ENCODE measurements at places on chromosomes 6 and 20.

DNA sequence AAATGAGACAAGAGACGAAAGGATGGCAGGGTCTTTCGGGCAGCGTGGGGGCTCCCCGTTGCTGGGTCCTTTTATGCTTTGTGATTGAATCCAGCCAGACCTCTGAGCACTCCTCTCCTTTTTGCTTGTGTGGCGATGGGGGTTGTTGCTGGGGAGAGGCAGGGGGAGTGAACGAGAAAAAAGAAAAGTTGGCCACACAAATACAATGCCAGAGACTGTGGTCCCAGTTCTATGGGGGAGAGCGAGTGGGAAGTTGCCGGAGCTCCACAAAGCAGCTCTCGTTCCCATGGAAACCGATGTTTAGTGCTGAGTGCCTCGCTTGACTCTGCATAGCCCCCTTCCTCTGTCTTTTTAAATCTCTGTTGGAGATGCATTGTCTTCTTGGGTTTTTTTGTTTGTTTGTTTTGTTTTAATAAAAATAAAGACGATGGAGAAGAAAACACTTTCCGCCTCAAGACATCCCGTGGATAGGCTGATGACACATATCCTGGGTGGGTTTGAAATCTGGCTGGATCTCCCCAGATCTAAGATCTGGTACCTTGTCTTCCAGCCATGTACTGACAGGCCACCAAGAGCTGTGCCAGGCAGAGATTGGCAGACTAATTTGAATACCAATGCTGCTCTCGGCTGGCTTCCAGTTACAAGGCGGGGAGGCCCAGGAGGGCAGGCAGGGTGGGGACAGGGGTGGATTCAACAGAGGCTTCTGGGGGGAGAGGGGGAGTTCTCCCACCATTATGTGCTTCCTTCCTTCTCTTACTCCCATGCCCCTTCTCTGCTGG lies 529.3 kb downstream of the QKI start:
- DNase-seq, result no peak

DNA sequence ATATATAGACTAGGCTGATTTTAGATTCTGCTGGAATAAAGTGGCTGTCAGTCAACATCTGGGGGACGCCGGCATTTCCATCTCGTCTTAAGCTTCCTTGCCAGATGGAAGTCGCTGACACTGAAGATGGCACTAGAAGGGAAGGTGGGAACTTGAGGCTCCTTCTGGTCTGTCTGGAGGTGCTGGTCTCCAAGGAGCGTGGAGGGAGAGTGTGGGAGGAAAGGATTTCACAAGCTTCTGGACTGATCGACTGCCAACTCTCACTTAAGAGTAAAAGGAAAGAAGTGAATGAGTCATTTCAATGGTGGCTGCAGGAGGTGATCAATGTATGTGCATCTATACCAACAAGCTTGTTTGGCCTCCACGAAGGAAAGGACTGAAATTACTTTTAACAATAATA lies 40.4 kb downstream of the DUSP22 start:
- DNase-seq, result no peak

GRCh38 chr20:41055679-41056078 lies 27.1 kb downstream of the TOP1 start:
- no peak for DNase-seq

- no peak for DNase-seq
Measured at GRCh38 chr6:13461805-13462204, 25.6 kb downstream of the GFOD1 start.

- DNase-seq, result no peak
Measured at GRCh38 chr6:7131390-7131789, 23.6 kb downstream of the RREB1 start.

- DNase-seq, result no peak
Measured at GRCh38 chr6:23692184-23692583, 433.8 kb upstream of the NRSN1 start.

DNA sequence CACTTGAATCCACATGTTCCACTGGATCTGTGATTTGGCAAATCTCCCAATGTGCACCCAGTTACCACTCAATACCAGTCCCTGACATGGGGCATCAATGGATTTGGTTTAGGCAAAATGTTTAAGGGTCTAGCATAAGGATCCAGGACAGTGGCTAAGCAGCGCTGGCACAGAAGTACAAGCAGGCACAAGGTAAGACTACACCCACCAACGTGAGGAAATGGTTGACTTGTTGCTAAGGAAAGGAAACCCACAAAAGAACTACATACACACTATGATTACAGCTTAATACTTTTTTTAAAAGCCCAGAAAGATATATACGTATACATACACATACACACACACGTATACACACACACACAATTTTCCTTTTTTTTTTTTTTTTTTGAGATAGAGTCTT lies 79.0 kb downstream of the DNAAF9 start:
- no peak for DNase-seq

DNA sequence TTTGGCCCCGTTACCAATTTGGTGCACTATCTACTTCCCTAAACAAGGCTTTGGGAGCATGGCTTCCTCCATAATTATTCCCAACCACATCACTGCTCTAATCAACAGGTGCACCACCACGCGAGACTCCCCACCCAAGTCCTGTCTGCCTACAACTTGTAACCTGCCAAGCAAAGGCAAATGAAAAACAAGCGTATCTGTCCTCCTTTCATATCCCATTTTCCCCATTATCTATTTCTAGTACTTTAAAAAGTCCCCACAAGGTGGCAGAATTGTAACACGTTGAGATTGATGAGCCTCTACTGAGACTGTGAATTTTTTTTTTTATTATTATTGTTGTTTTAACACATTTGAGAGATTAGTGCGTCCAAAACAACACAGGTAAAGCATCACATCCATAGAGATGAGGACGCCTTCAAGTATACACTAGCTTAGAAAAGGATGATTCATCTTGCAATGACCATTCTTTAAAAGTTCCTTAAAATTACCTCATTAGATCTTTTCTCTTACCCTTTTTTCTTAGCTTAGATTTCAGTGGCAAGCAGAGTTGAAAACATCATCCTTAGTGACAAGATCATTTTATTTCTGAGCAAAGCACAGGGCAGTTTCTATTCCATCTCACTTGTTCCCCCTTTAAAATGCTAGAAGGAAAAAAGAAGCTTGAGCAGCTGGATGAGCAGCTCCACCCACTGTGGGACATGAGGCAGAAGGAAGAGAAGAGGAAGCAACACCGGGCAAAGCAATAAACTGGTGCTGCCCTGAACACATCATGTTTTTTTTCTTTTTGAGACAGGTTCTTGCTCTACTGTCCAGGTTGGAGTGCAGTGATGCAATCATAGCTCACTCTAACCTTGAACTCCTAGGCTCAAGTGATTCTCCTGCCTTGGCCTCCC lies 210.8 kb downstream of the ARHGAP18 start:
- no peak for DNase-seq

DNA sequence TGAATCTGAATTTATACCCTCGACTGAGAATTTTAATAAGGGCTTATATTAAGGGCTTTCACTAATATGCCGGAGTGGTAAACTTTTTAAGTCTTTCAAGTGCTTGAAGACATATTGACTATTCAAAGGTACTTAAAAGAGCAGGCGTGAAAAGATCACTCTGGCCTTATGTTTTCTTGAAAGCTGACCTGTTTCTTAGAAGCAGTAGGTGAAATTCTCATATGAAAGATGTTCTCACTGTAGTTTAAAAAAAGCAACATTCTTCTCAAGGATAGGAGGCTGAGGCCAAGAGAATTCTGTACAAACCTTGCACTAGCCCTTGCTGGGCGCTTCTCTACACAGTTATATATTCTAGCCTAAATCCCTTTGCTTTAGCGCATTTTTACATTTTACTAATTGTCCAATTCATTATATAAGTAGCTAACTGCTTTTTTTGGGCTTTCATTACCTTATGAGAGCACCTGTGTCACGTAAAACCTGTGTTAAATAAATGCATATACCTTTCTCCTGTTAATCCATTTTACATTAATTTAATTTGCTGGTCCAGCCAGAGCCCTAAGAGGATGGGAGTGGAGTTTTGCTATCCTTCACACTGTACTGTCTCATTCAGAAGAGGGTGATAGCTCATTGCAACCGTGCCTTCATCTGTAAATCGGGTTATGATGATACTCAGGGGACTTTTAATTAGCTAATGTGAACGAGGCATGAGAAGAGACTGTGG lies 59.6 kb upstream of the HFE start:
- no peak for DNase-seq

DNA sequence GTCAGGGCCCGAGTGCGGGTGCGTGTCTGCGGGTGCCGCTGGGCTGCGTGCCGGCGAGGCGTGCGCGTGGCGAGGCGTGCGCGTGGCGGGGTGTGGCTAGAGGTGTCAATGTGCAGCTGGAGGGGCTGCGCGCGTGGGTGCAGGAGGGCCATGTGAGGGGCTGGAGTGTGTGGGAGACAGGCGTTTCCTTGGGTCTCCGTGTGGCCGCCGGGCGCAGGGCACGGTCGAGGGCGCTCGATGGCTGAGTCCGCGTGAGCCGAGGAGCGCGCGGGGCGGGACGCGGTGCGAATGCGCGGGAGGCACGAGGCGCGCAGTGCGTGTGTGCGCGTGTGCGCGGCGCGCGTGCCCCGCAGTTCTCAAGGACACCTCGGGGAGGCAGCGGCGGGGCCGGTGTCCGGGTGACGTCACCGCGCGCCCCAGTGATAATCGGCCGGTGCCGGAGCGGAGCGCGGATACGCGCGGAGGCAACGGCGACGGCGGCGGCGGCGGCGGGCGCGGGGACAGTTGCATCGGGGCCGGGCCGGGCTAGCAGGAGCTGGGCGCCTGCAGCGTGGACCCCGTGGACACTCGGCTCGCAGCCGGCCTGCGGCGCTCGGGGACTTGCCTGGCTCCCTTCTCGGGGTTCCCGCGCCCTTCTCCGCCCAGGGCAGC lies 38.7 kb downstream of the YTHDF1 start:
- DNase-seq, result no peak

DNA sequence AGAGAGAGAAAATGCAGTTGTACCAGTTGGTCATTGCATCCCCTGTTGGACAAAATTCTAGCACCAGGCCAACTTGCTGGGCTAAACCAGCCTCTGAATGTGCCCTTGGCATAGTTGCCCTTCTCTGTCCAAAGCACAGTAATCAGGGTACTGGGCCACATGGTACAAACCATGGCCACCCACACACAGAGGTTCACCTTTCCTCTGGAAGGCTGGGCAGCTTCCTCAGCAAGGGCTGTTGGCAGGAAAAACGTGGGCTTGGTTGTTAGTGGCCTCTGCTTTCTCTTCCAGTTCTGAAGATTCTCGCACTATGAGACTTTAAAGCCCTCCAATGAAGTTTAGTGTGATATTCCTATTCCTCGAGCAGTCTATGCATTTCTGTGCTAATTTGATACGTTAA lies 706 bp downstream of the DDO start:
- DNase-seq, result no peak

DNA sequence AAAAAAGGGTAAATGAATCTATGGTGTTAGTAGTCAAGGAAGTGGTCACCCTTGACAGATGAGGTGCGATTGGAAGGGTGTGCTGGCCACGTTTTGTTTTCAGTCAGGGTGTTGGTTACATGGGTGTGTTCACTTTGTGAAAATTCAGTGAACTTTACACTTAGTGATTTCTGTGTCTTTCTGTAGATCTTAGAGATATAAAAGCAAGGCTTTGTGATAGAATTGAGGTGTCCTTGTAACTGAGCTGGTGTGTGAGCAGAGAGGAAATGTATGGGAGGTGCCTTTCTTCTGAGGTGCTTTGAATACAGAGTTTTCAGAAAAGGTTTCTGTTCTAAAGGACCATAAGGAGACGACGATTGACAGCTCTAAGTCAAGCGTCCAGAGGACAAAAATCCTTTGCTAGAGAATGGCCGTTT lies 90.5 kb downstream of the SAMD3 start:
- DNase-seq, result no peak

DNA sequence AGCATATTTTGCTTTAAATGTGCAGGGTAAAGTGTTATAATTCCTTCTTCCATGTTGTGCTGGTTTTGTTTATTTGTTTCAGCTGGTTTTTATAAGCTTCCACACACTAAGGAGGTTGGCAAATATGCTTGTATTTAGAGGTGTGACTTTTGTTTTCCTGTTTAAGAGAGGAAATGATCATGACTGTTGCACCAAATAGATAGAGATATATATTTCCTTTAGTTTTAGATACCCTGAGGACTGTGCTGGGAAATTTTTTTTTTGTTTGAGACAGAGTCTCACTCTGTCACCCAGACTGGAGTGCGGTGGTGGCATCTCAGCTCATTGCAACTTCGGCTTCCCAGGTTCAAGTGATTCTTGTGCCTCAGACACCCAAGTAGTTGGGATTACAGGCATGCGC lies 5.8 kb downstream of the TBPL1 start:
- DNase-seq, result no peak

- no peak for DNase-seq
Measured at GRCh38 chr6:167157863-167158262, at the start of gene GPR31. GPR31 (minus strand) TSS chr6:167157980; CDS start chr6:167157831, 149 bp downstream.

DNA sequence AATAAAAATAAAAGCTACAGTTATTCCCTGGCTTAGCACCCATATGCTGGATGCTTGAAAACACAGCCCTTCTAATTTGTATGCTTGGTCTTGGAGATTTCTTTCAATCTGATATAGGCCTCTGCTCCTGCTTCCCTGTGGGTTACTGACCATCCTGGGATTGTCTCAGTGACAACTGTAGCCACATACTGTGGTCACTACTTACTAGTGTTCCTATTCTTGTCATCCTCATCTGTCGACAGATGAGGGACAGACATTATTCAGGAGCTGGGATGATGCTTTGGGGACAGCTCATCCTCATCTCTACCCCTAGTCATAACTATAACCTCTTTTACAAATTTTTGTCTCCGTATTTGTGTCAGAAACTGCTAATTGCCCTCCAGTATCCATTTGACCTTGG lies 388.9 kb upstream of the MAP3K7 start:
- DNase-seq, result no peak

DNA sequence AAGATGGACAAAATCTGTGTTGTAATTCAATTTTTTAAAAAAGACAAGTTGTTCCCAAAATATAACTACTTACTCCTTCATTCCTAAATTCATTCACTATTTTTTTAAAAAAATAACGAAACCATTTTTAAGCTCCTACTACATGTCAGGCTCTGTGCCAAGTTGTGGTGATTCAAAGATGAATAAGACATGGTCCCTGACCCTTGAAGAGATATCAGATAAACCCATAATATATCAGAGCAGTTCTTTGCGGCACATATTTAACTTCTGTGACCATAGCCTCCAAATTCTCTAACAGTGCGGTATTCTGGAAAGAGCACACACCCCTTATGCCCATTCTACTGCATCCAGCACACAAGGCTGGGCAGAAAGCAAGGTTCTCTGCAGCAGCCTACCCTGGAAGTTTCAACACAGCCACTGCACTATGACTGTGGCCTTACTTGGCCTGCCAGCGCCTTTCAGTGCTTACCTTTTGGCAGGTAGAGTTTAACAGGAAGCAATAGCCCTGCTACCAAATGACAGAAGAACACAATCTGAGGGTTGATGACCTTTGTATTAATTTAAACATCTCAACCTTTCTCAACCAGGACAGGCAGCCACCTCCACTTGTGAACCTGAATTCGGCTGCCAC lies 406.5 kb downstream of the BTBD9 start:
- DNase-seq, result no peak

- DNase-seq, result no peak
Measured at GRCh38 chr6:30888816-30889495, 4.6 kb downstream of the DDR1 start.

GRCh38 chr20:40673442-40673841 lies 15.6 kb downstream of the MAFB start:
- no peak for DNase-seq
